Osteocyte (in vitro differentiated cells): ENCODE measurements at places on chromosomes 1 and 21. TPM values are rescaled to one million over a fixed set of nuclear protein-coding genes. Genes with fewer than 3 reads are reported as not detected.

DNA sequence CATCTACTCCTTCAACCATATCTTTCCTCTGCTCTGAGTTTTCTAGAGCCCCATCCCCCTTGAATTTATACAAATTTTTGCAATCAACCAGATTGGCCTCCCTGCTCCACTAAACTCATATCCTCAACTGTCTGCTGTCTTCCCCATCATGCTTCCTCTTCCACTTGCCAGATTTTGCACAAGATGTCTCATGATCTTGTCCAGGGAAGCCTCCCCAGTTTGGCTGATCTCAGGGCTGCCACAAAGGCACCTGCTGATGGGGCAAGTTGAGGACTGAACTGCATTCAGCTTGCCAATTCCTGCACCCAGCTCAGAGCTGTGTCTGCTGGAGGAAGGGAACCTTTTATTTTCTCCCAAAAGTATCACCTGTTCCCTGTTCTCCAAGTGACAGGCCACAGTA is 3.9 kb upstream of the KCNJ9 start:
- no peak for DNase-seq

GRCh38 chr1:53697721-53698383 is 41.1 kb downstream of the GLIS1 start:
- no peak for DNase-seq

- DNase-seq, result peak; percentile 65
Measured at GRCh38 chr1:5576011-5576672, 416.1 kb downstream of the NPHP4 start.

- DNase-seq, result no peak
Measured at GRCh38 chr1:212597487-212597886, 11.1 kb upstream of the ATF3 start.

TBX19 gene
- 2.5 and 3.5 TPM in 2 replicates for total RNA-seq

- DNase-seq, result no peak
Measured at GRCh38 chr1:108106775-108107174, 93.4 kb downstream of the SLC25A24 start.

- DNase-seq, result no peak
Measured at GRCh38 chr1:221157026-221157761, 278.0 kb downstream of the HLX start.

GRCh38 chr21:43949499-43950208 is 62.5 kb upstream of the TRAPPC10 start:
- no peak for DNase-seq

GRCh38 chr21:33070998-33071769 is 1.2 kb downstream of the OLIG1 start:
- no peak for DNase-seq

ATP6V1G3 gene
- not detected in 2 replicates for total RNA-seq

GUCA2A gene
- total RNA-seq, result not detected in 2 replicates

GRCh38 chr21:42541618-42542017 is 28.0 kb downstream of the SLC37A1 start:
- DNase-seq, result no peak

GRCh38 chr21:36203603-36203889 is 46.9 kb downstream of the DOP1B start:
- no peak for DNase-seq

CRP gene
- total RNA-seq, result not detected in 2 replicates

GRCh38 chr1:232192781-232193450 is 437.0 kb downstream of the SIPA1L2 start:
- no peak for DNase-seq

GNG4 gene
- 0.34 and 0.83 TPM in 2 replicates for total RNA-seq

GRCh38 chr1:14113841-14114567 is 414.0 kb downstream of the PRDM2 start:
- no peak for DNase-seq

UFC1 gene
- 98.2 and 100 TPM in 2 replicates for total RNA-seq

ZSCAN20 gene
- 5.2 and 7.3 TPM in 2 replicates for total RNA-seq

DNA sequence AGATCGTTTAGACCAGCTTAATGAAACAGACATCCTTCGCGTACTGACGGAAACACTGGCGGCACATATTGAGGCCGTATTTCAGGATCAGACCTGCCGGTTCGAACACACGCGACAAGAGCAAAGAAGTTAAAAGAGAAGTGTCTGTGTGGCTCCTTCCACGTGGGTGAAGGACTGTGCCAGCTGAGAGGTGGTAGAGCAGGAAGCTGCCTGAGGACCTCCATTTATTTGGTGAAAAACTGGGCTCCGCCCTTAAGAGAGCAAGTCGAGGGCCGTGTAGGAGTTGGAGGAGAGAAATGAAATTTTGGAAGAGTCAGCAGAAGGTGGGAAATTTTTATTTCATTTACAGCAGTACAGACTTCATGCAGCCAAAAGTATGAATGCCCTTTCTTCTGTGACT is 38.8 kb upstream of the ADORA3 start:
- no peak for DNase-seq

DNA sequence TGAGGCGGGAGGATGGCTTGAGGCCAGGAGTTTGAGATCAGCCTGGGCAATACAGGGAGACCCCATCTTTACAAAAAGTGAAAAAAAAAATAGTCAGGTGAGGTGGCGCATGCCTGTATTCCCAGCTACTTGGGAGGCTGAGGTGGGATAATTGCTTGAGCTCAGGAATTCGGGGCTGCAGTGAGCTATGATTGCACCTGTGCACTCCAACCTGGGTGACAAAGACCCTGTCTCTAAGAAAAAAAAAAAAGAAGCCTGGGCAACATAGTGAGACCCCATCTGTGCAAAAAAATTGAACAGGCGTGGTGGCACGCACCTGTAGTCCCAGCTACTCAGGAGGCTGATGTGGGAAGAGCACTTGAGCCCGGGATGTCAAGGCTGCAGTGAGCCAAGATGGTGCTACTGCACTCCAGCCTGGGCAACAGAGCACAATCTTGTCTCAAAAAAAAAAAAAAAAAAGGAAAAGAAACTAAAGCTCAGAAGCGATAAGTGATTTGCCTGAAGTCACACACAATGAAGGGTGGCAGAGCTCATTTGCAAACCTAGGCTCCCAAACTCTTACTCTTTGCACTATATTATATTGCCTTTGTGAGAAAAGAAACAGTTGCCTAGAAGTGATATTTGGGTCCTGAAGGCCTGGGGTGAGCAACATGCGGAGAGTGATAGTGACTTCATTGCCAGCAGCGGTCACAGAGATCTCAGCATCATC is 2.0 kb downstream of the CCDC24 start:
- no peak for DNase-seq

TAS1R3 gene
- 0.57 and 0.97 TPM in 2 replicates for total RNA-seq

GRCh38 chr21:25360593-25360992 is 246.7 kb downstream of the MRPL39 start:
- DNase-seq, result no peak

DNA sequence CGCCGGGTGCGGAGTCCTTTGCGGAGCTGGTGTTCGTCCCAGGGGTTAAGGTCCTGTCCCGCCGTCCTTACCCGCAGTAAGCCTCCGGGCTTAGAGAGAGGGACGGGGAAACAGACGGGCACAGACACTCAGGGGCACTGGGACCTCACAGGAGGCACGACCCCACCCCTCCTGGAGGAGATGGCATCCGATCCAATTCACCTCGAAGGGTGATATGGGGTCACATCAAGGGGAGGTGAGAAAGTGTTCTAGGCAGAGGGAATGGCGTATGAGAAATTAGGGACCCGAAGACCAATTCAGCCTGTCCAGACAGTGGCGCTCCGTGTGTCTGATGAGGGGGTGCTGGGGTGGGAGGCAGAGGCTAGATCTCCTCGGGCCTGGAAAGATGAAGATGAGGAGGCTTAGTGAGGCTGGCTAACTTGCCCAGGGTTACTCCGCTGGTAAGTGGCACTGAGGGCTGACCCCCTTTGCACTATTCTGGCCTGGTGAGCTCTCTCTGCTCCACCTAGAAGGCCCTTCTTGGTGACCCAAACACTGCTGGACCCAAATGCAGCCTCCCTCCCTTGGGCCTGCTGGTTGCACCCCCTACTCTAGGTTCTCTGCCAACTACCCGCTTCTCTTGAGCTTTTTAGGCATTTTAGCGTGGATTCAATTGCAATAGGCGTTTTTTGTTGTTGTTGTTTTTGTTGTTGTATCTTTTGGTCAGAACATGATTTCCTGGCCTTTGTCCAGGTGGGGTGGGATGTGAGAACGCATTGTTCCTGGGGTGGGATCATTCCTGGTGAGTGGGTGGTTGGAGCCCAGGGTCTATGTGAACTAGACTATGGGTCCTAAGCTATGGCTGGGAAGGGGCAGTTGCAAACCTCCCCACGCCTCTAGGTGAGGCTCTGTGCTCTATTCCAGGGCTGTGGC is 12.3 kb downstream of the BTBD19 start:
- no peak for DNase-seq

GRCh38 chr1:46289976-46290375 is 13.4 kb downstream of the LRRC41 start:
- DNase-seq, result no peak

GPR37L1 gene
- not detected in 2 replicates for total RNA-seq

- no peak for DNase-seq
Measured at GRCh38 chr1:162676750-162677149, 44.5 kb downstream of the DDR2 start.

DNA sequence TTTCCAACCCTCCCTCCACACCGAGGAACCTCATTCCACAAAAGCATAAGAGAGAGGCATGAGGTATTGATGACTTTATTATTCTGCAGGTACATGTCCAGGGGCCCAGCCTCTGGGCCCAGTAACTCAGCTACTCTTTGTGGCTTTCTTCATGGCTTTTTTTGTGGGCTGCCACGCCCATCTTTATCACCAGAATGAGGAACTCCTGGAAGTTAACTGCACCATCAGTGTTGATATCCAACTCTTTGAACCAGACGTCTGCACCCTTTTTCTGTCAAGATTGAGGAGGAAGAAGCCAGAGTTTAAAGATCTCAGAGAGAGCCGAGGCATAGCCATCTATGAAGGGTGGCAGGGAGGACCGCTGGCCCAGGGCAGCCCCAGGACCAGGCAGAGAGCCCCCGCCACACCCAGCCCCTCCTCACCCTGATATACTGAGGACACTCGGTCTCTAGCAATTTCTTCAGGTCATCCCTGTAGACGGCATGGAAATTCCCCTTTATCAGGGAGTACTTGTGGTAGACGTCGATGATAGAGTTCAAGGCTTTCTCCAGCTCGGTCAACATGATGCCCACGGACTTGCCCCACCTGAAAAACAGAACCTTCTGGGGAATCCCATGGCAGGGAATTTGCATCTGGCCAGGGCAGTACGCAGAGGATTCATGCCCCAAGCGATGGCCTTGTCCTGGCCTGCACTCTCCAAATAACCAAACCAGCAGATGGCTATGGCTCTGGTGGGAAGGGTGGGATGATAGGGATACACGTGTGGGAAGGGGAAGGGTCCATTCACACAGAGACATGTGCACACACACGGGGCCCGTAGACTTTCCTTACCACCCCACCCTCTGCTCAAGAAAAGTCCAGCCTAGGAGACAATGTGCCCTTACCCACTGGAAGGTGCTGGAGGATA is 647 bp downstream of the S100A8 start:
- peak; percentile 77 for DNase-seq

- DNase-seq, result no peak
Measured at GRCh38 chr1:183633676-183634343, 1.8 kb downstream of the ARPC5 start.

DNA sequence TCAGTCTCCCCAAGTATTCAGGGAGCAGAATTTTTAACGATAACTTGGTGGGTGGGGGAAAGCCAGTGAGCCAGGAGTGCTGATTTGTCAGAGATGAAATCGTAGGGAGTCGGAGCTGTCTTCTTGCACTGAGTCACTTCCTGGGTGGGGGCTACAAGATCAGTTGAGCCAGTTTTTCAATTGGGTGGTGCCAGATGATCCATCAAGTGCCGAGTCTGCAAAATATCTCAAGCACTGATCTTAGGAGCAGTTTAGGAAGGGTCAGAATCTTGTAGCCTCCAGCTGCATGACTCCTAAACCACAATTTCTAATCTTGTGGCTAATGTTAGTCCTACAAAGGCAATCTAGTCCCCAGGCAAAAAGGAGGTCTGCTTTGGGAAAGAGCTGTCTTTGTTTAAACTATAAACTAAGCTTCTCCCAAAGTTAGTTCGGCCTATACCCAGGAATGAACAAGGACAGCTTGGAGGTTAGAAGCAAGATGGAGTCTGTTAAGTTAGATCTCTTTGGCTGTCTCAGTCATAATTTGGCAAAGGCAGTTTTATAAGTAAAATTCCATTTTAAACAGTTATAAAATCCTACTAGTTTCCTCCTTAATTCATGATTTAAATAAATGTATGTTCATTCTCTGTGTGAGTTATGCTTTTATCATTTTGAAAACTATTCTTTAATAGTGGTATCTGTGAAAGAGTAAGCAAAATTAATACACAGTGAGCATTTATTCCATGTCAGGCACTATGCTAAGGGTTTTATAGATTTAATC is 51.7 kb downstream of the SLC16A1 start:
- DNase-seq, result no peak

GRCh38 chr21:18771845-18772380 is 368.3 kb upstream of the TMPRSS15 start:
- no peak for DNase-seq

DNA sequence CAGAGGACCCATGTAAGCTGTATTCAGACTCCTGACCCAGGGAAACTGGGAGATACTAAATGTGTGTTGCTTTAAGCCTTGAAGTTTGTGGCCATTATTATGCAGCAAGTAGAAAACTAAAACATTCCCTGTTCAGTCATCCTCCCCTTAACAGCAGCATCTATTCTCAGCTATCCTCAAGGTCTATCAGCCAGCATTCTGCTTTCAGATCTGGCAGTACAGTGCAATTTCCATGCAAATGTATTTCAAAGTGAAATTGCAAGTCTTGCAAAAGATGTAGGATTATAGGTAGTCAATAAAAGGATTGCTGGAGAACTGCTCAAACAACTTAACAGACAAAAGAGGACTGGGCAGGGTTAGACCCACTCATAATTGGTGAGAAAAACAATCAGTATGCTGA is 111.3 kb downstream of the NOS1AP start:
- DNase-seq, result no peak

- no peak for DNase-seq
Measured at GRCh38 chr1:88742531-88742930, 58.5 kb downstream of the PKN2 start.

SESN2 gene
- 31.8 and 32.1 TPM in 2 replicates for total RNA-seq

GRCh38 chr1:88802950-88803349 is 88.4 kb downstream of the GTF2B start:
- DNase-seq, result no peak

DNA sequence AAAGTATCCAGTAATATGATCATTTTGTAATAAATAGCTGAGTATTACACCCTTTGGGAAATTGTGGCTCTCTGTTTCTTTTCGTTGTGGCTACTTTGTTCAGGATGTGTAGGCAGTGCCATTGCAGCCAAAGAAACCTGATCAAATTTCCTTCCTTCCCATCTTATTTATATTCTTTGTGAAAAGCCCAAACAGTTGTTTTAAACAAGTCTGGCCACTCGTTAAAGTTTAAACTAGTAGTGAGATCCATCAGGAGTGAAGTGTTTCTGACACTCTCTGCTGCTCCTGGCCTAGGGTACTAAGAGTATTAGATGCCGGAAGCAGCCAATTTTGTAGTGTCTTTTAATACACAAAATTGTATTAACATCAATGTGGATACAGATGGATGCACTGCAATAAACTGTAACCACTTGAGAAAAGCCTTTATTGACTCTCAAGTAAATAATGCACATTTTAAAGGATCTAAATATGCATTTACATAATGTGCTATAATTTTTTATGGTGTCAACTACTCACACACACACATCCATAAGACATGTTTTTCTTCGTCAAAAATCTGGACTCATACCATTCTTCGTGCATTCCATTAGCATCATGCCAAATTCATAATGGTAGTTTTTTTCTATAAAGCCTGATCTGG is 317.9 kb downstream of the NFIA start:
- no peak for DNase-seq
